ENCODE measurements at places on chromosomes 7 and 10.

- no peak for DNase-seq
These were observed 8.0 kb downstream of the SEPHS1 start for GRCh38 chr10:13340068-13340467.

GRCh38 chr10:100939763-100940344, 27.1 kb downstream of the SLF2 start:
- no peak for DNase-seq

GRCh38 chr10:1050554-1050953, 1.6 kb upstream of the IDI1 start:
- no peak for DNase-seq

DNA sequence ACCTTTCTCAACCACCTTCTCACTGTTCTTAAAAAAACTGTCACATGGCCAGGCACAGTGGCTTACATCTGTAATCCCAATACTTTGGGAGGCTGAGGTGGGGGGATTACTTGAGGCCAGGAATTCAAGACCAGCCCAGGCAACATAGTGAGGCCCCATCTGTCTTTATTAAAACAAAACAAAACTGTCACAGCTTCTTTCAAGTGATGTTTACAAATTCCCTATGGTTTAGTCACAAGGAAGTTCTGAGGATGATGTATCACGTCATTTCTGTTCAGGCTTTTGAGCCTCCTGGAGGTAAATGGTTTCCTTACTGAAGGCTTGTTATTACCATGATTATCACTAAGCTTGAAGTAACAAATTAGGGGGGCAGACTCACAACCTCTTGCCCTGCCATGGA, 186.2 kb downstream of the CFTR start:
- DNase-seq: no peak

DNA sequence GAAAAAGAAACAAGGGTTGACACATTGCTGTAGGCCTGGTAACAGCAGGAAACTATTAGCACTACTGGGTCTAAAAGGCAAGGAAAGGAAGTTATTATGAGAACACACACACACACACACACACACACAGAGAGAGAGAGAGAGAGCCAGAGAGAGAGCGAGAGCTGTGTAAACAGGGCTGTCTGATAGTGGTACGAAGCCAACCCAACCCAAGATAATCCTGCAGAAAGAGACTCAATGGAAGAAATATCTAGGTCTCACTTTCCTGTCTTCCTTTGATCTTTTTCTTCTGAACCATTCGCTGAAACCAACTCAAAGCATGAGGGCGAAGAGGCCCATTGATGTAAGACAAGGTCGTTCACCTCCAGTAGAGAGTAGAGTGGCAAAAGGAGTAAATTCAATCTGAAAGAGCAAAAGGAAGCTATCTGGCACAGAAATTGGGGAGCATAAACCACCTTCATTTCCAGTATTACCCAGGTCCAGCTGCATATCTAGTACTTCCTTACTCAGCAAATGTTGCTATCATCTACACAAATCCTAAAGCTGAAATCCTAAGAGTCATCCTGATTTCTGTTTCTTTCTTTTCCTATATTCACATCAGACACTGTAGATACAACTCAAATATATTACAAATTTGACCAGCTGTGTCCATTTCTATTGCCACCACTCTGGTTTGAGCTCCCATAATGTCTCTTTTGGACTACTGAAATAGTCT, 110.2 kb downstream of the TMEM26 start:
- DNase-seq: no peak

- DNase-seq: no peak
These were observed 31.5 kb downstream of the CUL1 start for GRCh38 chr7:148729984-148730733.

- DNase-seq: no peak
These were observed 83.1 kb downstream of the SNX10 start for GRCh38 chr7:26374647-26375373.

GRCh38 chr10:83542774-83543411, 596.4 kb upstream of the GHITM start:
- DNase-seq: no peak

GRCh38 chr7:16719699-16720098, 33.9 kb upstream of the TSPAN13 start:
- DNase-seq: no peak

DNA sequence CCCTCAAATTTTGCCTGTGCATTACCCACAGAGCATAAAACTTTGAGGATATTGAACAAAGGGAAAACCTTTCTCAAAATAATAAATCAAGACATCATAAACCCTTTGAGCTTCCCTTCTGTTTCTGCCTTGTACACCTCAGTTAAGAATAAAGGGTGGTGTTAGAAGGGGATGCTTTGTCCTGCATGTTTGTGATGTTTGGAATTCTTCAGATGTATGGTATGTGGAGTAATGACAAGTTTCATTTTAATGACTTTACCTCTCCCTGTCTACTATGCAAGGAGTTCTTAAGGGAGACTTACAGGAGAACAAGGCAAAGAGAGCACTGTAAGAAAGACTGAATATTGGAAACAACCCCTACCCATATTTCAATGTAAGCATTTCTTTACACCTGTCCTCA, 99.2 kb downstream of the HECW1 start:
- DNase-seq: no peak

GRCh38 chr7:89002981-89003956, 207.7 kb upstream of the TEX47 start:
- DNase-seq: no peak

DNA sequence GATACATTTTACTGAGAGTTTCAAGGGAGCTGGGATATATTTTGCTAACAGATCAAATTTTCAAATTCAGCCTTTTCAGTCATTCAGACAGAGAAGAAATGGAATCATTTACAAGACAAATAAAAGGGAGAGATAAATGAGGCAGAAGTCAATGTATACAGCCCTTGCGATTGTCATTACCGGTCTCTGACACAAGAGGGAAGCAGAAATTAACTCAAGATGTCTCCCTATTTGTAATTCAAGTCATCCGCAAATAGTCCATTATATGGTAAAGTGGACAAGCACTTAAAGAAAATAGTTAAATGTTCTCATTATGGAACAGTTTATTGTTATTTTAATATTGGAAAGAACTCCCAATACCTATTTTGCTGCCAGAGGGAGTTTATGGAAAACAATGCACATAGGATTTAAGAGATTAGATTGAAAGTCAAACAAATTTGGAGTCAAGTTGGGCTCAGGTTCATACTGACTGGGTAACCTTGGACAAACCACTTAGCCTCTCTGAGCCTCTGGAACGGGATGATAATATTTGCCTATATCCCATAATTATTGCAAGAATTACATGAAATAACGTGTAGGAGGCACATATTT, 89.3 kb upstream of the PRKCQ start:
- DNase-seq: peak; percentile 31

GRCh38 chr7:133436014-133436428, 183.1 kb downstream of the EXOC4 start:
- DNase-seq: no peak

DNA sequence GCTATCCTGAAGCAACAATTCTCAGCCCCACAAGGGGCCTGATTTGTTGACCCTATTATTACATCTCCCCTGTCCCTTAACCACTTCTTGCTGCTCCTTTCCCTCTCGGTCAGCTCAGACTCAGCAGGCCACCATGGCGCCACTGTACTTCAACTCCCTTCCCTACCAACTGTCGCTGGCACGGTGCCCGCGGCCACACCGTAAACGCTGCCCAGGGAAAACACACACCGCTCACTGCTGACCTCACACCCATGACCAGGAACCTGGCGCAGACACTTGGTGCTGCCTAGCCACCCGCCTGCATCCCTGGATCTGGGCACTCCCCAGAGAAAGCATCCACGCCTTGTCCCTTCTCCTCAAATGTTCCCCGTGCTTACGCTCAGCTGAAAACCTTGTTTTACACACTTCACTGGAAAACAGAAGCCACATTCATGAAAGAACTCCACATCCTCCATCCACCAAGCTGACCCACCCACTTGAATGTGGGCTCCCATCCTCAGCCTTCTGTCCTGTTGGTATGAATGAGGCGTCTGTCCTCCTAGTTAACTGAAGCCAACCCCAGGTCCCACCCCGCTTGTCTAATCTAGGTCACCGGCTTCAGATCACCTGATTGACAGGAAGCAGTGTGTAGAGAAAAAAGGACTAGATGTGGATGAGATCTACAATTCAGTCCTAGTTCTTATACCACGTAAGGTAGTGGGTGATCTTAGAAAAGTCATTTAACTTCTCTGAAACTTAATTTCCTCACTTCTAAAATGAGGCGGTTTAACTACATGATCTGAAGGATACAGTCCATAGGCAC, 28.5 kb upstream of the CRYGN start:
- no peak for DNase-seq

DNA sequence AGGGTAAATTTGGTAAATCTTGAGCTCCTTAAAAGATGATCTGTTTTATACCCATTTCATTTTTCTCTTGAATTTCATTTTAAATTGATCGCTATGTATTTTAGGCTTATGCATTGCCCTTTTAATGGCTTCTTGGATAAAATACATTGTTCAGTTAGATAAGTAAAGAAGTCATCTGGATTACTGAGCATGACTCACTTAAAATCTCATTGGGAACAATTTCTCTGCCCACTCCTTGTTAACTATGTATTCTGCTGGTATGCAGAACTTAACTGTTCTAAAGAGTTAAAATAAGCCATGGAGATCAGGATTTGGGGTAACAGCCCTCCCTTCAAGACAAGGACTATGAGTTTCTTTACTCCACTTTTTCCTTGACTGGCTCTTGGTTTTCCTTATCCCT, 134.2 kb downstream of the SND1 start:
- DNase-seq: no peak

DNA sequence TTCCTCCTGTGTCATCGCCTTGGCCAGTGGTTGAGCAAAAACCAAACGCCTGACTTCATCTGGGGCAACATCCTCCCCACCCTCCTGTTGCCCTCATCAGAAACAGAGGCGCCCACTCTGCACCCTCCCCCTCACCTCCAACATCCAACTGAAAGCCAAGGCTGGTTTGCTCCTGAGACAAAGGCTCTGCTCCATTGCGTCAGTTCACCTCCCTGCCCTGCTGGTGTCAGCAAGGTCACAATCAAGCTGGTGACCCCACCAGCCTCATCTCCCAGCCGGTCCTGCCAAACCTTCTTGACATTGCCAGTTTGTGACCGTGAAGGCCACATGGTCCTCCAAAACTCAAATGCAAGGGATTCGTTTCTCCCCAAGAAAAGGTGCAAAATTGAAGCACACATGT, 131.7 kb upstream of the ADAM12 start:
- no peak for DNase-seq

- peak; percentile 4 for DNase-seq
These were observed 49.8 kb downstream of the PAXIP1 start for GRCh38 chr7:154953006-154953684.

DNA sequence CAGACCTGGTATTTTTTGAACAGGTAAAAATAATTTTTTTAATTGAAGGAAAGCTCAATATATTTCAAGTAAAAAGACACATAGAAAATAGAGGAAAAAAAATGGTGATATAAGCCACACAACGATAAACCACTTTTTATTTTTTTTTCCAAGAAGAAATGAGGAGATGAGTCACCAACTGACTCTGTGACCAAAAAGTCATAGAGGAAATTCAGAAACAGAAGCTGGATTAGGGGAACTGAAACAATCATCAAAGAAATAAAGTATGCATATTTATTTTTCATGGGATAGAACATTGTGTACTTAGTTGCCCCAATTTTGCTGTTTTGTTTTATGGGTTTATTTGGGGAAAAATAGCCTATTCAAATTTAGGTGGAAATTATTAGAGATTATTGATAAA, 176.8 kb upstream of the AGR3 start:
- no peak for DNase-seq

DNA sequence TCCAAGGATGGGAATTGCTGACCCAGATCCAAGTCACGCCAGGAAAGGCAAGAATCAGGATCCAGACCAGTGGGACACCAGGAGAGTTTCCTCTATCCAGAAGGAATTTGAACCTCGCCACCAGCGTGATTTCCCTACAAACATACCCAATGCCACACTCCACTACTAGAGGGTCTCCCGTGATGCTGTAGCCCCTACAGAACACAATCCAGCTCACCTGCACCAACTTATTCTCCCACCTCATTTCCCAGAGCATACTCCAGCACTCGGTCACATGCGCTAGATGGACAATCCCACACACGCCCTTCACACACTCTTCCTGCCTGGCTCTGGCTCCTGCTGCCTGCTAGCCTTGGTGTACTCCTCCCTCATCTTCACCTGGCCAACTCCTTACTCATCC, 142.1 kb upstream of the PDE1C start:
- DNase-seq: no peak

DNA sequence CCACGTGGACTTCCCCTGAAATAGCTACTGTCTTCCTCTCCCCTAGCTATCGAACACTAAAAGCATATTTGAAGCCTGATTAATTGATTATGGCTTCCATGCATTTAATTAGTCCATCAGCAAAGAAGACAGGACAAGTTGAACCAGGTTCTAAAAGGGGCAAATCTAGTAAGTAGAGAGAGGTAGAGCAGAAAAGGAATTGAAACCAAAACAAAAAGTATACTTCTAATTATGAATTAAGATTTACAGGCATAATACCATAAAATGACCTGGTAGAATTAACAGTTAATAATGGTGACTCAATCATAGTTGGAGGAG, 393 bp upstream of the DNAJC1 start:
- no peak for DNase-seq

DNA sequence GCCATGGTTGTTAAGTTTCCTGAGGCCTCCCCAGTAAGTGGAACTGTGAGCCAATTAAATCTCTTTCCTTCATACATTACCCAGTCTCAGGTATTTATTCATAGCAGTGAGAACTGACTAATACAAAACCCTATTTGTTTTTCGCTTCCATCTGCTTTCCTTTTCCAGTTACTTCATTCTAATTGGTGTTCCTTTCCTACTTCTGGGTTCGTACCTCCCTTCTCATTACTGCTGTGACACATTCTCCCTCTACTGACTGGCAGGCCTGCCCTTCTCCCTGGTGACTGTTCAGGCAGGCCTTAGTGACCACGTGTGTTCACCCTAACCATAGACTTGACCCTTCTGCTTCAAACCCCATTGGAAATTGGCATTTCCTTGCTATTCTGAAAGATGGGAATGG, 37.7 kb downstream of the MTURN start:
- no peak for DNase-seq

GRCh38 chr7:139829775-139830117, 682 bp downstream of the TBXAS1 start:
- no peak for DNase-seq

DNA sequence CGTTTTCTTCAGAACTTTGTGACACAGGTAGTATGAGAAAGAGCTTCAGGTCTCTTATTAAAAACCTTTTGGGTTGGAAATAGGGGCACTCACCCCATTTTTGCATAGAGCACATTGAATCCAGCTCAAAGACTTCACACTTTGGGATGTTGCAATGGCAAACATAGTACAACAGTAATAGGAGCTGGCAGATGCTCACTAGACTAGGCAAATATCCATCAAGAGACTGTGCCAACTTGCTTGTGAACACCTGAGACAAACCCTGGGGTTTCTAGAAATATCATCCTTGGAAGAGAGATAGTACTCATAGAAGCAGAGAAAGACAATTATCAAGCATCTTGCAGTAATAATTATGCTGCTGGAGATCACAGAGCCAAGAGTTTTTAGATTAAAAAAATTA, 280.0 kb downstream of the CACNA2D1 start:
- no peak for DNase-seq

- no peak for DNase-seq
These were observed 103.6 kb downstream of the AHR start for GRCh38 chr7:17401791-17402627.

GRCh38 chr7:68542831-68543230, 1055.4 kb upstream of the AUTS2 start:
- DNase-seq: no peak
